ENCODE measurements at places on chromosomes 7 and 10.

GRCh38 chr10:94108200-94108599 is 114.5 kb downstream of the PLCE1 start:
- DNase-seq: no peak

- DNase-seq: no peak
Observed at GRCh38 chr7:149381245-149381644, 79.6 kb downstream of the ZNF777 start.

DNA sequence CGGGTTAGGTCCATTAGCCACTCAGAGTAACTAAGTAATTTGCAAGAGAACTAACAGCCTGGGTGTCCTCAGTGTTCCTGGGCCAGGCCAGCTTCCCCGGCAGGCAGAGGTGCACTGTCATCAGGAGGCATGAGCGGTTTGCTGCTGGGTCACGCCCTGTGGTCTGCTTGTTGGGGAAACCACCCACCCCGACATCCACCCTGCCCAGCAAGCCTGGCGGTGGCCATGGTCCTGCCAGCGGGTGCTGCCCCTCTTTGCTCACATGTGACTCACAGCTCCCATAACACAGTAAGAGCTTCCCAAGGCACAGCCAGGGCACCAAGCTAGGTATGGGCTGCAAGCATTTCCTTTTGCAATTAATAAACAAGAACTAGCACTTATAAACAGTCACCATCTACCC is 75.9 kb downstream of the RGS10 start:
- DNase-seq: no peak

- no peak for DNase-seq
Observed at GRCh38 chr7:16880554-16880953, 1.2 kb downstream of the AGR3 start.

DNA sequence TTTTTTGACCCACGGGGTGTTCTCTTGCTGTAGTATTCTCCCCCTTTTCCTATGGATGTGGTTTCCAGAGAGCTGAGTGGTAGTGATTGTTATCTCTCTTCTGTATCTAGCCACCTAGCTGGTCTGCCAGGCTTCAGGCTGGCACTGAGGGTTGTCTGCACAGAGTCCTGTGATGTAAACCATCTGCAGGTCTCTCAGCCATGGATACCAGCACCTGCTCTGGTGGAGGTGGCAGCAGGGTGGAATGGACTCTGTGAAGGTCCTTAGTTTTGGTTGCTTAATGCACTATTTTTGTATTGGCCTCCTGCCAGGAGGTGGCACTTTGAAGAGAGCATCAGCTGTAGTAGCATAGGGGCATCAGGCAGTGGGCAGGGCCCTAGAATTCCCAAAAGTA is 851 bp downstream of the HYAL4 start:
- no peak for DNase-seq

GRCh38 chr7:30732606-30733005 is 19.3 kb upstream of the INMT start:
- no peak for DNase-seq

- DNase-seq: no peak
Observed at GRCh38 chr10:25604591-25604990, 329.4 kb upstream of the MYO3A start.

DNA sequence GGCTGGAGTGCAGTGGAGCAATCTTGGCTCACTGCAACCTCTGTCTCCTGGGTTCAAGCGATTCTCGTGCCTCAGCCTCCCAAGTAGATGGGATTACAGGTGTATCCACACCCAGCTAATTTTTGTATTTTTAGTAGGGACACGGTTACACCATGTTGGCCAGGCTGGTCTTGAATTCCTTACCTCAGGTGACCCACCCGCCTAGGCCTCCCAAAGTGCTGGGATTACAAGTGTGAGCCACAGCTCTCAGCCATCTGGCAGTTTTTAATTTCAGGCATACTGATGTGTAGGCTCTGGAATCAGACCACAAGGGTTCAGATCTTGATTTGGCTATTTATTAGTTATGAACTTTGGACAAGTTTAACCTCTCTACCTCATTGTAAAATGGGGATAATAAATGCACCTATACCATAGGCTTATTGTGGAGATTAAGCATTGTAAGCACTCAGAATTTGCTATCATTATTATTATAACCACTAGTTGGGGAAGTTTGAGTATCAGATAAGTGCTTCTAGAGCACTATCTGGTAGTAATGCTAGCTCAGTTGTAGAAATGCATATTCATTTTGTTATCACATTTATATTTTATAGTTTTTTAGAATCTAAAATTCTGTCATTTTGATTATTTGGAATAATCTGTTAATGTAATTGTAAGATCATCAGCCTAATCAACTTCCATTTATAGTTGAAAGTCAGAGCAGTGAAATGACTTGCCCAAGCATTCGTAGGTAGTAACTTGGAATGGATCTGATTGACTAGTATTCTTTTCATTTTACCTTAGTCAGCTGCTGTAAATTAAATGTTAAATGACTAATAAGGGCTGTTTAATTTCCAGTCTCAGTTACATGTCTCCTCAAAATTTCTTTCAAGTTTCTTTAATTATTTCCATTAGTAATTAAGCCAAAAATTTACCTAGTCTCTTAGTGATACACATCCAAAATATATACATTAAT is 22.5 kb downstream of the KMT2E start:
- no peak for DNase-seq

DNA sequence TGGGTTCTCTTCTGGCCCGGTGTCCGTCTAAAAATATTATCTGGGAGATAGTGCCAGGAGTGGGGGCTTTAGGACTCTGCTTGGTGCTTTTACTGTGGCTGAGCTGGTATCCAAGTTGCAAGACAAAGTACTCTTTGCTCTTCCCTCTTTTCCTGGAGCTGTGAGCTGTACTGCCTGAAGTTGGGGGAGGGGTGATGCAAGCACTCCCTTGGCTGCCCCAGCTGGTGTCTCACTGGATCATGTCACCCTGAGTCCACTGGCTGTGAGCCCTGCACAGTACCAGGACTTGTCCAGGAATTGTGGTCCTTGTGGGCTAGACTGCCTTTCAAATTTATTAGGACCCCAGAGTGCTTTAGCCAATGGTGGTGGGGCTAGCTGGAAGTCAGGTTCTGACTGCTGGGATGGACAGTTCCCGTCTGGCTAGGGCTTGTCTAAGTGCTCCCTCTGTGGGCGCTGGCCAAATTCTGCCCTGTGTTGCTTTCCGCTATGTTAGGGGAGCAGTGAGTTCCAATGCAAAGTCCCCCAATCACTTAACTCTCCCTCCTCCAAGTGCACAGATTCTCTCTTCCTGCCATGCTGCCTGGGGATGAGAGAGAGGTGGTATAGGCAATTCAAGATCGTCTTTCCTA is 13.1 kb downstream of the CC2D2B start:
- DNase-seq: no peak

GRCh38 chr10:133334503-133335245 is 2.0 kb downstream of the CALY start:
- peak; percentile 39 for DNase-seq

DNA sequence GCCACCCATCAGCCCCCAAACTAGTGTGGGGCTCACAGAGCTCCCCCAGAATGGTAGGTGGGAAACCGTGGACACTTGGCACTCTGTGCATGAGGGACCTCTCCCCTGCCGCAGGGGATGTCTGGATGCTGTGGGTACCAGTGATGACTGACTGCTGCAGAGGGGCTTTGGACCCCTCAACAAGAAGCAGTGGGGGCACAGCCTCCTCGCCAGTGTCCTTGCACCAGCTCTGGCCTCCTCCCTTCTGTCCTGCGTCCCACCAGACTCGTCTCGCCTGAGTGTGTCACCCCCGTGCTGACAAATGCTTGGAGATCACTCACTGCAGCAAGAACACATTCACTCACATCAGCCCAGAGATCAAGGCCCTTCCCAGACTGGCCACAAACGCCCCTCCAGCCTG is 37.3 kb upstream of the R3HCC1L start:
- no peak for DNase-seq

GRCh38 chr7:25580141-25580540 is 351.9 kb upstream of the NPVF start:
- no peak for DNase-seq

GRCh38 chr7:45978010-45978681 is 57.1 kb upstream of the IGFBP3 start:
- DNase-seq: no peak

DNA sequence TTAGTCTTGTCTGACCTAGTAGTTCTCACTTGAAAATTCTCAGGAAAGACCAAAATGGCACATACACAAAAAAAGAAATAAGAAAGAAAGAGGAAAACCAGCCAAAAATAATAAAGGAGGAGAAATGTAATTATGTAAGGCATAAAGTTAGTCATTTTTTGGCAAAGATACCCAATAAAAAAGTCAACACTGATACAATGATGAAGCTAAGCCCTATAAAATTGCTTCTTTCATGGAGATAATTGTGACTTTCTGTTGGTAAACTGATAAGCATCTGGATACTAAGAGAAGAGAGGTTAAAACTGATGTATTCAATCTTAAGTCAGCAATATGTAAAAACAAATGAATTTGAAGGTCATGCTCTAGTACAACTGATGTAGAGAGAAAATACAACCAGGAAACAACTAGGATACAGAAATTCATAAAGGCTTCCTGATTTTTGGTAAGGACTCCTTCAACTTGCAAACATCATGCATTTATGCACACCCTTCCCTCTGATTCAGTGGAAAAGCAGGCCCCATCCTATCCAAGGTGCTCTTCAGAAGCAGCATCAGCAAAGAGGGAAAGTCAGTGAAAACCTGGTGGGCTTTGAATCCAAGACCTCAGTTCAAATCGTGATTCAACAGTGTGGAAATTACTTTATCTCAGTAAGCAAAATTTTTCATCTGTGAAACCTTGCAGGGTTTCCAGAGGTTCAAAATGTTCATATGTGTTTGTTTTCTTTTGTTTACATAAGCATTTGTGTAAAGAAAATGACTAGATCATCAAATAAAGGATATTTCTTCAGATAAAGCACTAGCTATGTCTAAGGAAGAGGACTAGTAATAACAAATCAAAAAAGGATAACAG is 32.6 kb downstream of the IMMP2L start:
- no peak for DNase-seq

- DNase-seq: no peak
Observed at GRCh38 chr7:18518555-18518954, 23.0 kb downstream of the HDAC9 start.

- no peak for DNase-seq
Observed at GRCh38 chr10:114772496-114773196, 48.9 kb upstream of the FHIP2A start.

DNA sequence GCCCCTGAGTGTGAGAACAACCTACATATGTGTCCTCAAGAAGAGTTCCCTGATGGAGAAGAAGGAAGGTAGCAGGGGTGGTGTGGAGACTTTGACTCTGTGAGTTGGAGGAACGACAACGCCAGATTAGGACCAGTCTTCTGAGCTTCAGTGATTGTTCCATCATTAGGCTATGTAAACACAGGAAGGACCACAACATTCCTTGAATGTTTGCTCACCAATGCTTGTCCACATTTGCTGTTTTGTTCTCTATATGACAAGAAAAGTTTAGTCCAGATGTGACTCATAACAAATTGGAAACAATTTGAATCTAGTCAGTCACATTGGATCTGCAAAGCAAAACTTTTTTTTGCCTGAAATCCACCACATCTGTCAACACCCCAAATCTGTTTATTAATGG is 62.7 kb downstream of the ENTPD1 start:
- no peak for DNase-seq

GRCh38 chr10:1551636-1552338 is 185.5 kb downstream of the ADARB2 start:
- no peak for DNase-seq

- DNase-seq: no peak
Observed at GRCh38 chr10:5292196-5292735, 72.5 kb upstream of the UCN3 start.

GRCh38 chr7:157523766-157524421 is 187.1 kb downstream of the DNAJB6 start:
- DNase-seq: no peak

GRCh38 chr10:123831259-123831658 is 60.3 kb downstream of the CPXM2 start:
- no peak for DNase-seq

GRCh38 chr10:63227207-63227895 is 94.2 kb downstream of the NRBF2 start:
- DNase-seq: no peak

Measured in cerebellum (tissue), 4 donors.